ENCODE measurements at places on chromosomes 6 and 20. TPM values are rescaled to one million over a fixed set of nuclear protein-coding genes. Genes with fewer than 3 reads are reported as not detected.

GRCh38 chr20:38751360-38751976 lies 3.2 kb downstream of the ACTR5 start:
- H3K27ac ChIP-seq, result no peak overlapping the region
- DNase-seq, result peak; percentile 48
- H3K36me3 ChIP-seq, result peaks cover 31% of the 10 kb centered on the region

DNA sequence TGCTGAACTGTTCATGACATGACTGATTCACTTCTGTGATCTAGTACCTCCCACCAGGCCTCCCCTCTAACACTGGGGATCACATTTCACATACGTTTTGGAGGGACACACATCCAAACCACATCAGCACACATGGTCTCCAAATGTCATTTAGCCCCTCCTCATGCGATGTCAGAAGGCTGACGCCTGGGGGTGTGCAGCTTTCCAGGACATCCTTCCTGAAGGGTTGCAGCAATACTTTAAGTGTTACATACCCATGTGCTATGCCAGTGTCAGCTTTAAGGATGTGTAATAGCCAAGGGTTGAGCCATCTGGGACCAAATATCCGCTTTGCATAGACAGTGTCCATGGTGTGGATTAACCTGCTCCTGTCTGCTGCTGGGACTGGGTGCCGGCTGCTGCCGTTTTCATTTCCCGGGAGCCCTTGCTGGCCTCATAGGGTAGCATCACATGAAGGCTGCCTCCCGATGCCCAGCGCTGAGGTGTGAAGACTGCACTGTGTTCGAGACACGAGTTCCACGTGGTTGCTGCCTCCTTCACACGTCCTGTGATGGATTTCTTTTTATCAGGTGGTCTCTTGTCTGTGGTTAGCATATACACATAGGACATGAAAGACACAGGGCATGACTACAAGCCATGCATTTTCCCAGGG lies 219.0 kb downstream of the THBS2 start:
- no peak overlapping the region for H3K27ac ChIP-seq
- DNase-seq, result no peak
- no peaks in the 10 kb centered on the region for H3K27me3 ChIP-seq
- no peak overlapping the region for H3K4me3 ChIP-seq

ABRACL gene
- 103 TPM for total RNA-seq

MAP1LC3A gene
- total RNA-seq, result 2.8 TPM

PGC gene
- not detected for total RNA-seq

All from CD4-positive, alpha-beta memory T cell (primary cell).